ENCODE measurements at places on chromosomes 11 and 22.

DNA sequence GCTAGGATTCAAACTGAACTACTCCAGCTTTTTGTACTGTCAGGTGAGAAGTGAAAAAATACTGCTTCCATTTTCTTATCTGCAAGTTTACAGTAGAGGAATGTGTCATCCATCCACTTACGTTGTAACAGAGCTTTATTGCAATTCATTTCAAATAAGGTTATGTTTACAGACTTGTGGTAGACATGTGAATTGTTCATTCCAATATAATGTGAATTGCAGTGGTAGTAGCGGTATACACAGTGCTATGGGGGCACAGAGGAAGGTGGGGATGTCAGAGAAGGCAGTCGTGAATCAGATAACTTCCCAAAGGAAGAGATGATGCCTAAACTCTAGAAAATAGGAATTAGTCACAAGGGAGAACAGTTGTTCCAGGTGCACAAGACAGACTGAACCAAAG, 42.5 kb downstream of the CEP57 start:
- DNase-seq, result no peak

DNA sequence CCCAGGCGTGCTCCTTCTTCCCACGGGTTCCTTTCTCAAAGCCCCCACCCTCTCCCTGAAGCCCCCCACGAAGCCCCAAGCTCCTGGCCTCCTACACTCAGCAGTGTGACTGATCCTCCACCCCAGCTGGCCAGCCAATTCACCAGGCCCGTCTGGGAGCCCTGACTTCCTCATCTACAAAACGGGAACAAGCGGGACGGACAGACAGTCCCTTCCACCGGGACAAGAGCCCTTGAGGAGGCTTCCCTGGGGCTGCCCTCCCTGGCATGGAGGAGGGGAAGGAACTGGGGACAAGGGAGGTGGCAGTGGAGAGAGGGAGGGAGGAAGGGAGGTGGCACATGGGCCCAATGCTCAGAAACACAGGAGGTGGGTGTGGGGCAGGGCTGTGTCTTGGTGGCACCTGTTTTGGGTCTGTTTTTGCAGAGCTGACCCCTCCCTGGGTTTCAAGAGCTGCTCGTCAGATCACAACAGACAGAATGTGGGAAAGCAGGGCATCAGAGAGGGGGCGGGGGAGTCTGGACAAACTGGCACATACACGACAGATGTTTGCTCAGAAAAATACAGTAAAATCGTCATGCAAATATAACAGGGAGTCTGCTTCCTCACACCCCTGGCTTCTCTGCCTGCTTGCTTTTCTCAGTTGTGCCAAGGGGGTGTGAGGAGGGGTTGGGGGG, 56.8 kb downstream of the ELFN2 start:
- no peak for DNase-seq

GRCh38 chr22:20128902-20129746, 2.5 kb upstream of the ZDHHC8 start:
- peak; percentile 24 for DNase-seq

DNA sequence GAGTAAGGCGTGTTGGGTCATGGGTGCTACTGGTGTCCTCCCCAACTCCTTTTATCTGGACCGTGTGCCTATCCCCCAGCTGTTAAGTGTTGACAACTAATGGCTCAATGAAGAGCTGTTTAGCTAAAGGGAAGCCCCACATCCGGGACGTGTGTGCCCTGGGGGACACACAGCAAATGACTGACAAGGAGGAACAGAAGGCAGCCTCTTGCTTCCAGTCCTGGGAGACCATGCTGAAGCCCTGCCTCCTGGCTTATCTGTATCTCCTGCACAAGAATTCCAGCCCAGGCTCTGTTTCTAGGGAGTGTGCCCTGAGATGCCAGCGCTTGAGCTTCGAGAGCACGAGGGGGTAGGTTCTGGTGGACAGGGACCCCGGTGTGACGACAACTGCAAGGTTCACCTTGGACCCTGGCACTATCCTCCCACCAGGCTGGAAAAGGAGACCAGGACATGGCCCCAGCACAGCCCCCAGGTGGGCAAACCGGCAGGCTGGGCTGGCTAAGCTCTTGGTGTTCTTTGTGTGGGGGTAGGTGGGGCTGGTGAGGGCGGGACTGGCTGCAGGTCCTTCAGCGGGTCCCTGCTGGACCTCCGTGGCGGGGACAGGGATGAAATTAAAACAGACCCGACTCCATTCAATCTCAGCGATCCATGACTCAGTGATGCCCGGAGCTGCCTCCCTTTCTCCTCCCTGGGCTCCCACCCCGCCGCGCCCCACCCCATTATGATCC, 21.0 kb downstream of the ASCL2 start:
- DNase-seq, result no peak

DNA sequence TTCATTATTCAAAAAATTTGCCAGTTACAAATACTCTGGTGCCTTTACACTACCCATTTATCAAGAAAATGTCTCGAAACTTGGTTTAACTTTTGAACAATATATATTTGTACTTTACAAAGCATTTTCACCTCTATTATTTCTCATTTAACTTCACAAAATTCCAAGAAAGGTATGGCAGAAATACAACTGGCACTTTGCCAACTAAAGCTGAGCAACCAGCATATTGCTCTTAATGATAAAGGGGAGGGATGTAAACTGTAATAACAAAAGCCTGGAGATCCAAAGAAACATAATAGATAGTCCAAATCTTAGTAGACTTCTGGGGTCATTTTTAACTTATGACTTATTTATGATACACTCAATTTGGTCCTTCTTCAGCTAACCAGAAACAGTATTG, 7.7 kb downstream of the PITPNB start:
- no peak for DNase-seq

DNA sequence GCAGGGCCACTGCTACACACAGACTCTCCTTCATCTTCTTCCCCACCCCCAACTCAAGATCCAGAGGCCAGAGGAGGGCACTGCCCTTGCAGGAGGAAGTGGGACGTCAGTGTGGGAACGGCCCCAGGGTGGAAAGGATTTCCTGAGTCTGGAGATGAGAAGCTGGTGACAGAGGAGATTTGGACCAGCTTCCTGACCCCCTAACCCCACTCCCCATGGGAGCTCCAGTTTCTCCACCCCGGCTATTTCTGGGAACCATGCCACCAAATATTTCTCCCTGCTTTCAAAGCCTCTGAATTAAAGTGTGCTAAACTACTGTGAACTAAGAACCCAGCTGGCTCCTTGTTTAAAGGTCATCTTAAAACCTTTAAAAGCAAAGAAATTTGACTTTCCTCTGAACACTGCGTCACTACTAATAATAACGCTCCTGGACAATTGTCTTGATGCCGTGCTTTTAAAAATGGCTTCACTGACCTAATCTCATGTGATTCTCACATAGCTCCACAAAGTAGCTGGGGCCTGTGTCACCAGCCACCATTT, 46.6 kb downstream of the CWC15 start:
- no peak for DNase-seq

GRCh38 chr11:9851366-9851765, 187.5 kb downstream of the SWAP70 start:
- DNase-seq, result no peak
